ENCODE measurements at places on chromosomes 12 and 14.

- no peak for DNase-seq
These were observed 215.4 kb upstream of the DIO2 start for GRCh38 chr14:80426683-80427082.

DNA sequence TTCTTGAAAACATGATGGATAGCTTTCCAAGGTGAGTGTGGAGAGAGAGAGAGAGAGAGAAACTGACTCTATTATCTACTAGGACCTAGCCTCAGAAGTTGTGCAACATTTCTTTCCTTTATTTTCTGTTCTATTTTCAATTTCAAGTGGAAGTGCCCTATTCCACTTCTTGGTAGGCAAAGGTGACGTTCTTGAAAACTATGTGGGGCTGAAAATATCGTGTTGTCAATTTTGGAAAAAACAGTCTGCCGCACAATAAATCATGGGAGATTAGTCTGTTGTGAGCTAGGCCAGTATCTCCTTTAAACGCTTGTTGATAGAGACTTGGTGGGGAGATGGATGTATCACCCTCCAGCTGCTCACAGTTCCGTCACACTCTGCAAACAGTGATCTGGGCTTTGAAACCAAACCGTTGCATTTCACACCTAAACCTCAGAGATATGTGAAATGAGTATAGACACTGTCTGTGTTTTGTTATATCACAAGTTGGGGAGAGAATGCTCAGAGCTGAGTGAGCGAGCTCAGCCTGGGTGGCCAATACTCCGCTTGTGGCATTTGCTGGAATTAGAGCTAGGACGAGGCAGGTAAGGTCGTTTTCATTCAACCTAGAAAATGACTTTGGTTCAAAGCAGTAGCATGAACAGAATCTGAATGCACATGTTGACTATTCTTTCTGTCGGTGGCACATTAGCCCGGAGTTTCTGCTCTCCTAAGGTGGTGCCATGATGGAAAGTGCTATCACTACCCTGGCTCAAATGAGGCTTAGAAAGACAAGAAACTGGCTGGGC, 75.1 kb upstream of the ST8SIA1 start:
- no peak for DNase-seq

DNA sequence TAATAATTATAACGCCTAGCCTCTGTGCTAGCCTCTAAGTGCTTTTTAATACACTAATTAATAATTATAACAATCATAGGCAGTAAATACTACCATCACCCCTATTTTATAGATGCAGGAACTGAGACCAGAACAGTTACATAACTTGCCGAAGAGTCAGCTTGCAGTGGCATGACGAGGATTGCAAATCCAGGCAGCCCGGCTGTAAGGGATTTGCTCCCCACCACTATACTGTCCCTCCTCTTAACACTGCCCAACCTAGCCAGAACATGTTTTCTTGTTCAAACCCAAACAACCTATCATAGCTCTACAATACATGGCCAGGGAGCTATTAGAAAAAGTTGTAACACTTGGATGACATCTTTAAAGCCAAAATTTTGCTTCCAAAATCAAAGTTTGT, 33.9 kb upstream of the VASH1 start:
- no peak for DNase-seq

DNA sequence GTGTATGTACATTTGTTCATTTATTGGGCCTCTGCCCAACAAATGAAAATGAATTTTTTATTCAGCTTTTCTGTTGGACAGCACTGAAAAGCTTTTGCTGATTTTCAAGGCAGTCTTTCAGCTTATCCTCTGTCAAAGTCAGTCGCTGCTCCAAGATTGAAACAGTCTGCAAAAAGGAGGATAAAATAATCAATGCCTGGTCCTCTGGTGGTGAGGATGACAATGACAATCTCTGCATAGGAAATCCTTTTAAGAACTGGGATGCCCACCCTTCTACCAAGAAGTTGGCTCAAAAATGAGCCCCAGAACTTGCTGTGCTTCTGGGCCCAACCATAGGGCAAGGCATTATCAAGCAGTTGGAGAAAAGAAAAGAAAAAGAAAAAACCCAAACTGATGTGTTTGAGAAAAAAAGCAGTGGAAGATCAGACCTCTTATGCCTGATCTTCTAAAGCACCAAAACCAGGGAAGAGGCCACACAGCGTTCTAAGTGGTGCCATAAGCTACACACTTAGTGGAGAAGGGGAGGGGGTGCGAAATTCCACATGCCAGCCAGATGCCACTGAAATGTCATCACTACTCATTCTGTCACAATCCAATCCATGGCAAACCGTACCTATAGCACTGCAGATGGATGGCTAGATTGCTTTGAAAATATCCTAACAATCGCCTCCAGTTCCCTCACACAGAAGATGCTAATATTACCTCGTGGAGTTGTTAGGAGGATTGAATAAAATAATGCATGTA, 69.0 kb upstream of the DUSP6 start:
- no peak for DNase-seq

- DNase-seq: no peak
These were observed 8.5 kb upstream of the TTC8 start for GRCh38 chr14:88815980-88816379.

- no peak for DNase-seq
These were observed 47.3 kb downstream of the SFSWAP start for GRCh38 chr12:131758016-131758739.

DNA sequence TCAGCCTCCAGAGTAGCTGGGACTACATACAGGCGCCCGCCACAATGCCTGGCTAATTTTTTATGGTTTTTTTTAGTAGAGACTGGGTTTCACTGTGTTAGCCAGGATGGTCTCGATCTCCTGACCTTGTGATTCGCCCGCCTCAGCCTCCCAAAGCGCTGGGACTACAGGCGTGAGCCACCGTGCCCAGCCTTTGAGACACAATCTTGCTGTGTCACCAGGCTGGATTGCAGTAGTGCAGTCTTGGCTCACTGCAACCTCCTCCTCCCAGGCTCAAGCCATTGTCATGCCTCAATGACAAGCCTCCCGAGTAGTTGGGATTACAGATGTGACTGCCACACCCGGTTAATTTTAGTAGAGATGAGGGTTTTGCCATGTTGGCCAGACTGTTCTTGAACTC, 21.3 kb upstream of the STRN3 start:
- no peak for DNase-seq

GRCh38 chr12:60259225-60259624, 663.4 kb downstream of the SLC16A7 start:
- DNase-seq: no peak

GRCh38 chr14:96197969-96198368, 6.7 kb upstream of the BDKRB2 start:
- DNase-seq: no peak

DNA sequence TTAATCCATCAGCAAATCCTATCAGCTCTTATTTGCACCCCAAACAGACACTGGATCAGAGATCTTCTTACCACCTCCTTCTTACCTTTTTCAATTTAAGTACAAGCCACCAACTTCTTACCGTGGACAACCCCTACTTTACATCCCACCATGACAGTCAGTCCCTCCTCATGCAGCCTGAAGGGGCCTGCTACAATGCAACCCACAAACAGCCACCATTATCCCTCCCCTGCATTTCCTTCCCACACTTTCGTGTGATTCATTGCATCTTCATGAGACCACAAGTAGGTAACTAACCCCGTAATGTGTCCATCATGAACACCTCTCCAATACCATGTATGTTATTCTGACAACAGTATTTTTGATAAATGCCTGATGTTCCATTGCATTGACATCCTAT, 108.6 kb downstream of the BCL11B start:
- DNase-seq: no peak

- DNase-seq: no peak
These were observed 37.8 kb downstream of the EIF2S3B start for GRCh38 chr12:10543499-10543898.

DNA sequence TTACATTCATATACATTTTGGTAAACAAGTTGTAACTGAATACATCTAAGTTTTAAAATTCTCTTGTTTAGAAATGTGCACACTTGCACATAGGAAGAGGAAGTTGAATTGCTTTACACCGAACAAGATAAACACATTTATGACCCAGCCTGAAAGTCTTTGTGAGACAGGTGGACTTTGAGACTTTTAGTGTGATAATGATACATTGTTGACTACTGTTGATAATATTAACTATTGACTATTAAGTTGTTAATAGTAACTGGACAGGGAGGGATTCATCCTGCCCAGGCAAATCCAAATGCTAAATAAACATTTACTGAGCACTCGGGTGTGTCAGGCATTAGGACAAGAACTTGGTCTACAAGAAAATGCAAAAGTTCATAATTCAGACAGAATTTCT, 68.0 kb downstream of the AVPR1A start:
- DNase-seq: no peak

GRCh38 chr12:109598428-109598854, 24.8 kb downstream of the MVK start:
- no peak for DNase-seq

- no peak for DNase-seq
These were observed 12.2 kb downstream of the TMEM121 start for GRCh38 chr14:105538481-105539049.

DNA sequence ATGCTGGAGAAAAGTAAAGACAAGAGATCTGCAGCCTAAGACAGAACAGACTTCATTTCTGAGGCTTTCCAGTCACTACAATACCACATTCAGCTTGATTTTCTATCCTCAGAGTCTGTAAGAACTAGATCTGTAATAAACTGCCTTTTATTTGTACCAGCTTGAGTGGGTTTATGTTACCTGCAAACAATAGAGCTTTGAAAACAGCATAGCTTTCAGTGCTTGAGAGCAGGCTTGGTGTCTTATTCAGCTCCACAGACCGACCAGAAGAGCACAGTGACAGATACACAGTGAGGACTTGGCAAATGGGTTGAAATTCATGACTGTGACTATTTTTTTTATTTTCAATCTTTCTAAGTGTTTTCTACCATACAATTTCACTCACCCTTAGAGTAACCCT, 207.8 kb upstream of the OTX2 start:
- DNase-seq: no peak

DNA sequence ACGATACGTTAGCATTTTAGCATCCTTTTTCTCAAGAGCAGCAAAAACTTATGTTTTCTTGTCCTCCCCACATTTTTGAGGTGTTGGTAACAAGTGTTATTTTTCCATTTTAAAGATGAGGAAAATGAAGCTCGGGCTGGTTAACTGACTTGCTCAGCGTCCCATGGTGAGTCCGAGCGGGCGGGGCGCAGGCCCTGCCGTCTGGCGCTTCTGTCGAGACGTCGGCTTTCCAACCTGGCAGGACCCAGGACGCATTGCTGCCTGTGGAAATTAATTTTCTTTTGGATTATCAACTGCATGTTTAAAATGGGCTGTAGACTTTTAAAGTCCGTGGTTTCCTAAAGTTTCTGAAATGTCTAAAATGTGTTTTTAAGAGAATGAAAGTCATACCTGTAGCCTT, 30.4 kb downstream of the XRCC3 start:
- DNase-seq: no peak

- no peak for DNase-seq
These were observed 51.3 kb downstream of the ZNF664 start for GRCh38 chr12:124024263-124024678.

GRCh38 chr14:64942531-64943111, at the start of gene GPX2:
TSS of gene GPX2 (minus strand) at chr14:64942745. CDS start at chr14:64942726, 19 bp downstream.
- peak; percentile 90 for DNase-seq

- DNase-seq: peak; percentile 7
These were observed at the start of gene TRHDE for GRCh38 chr12:72272091-72272661. TSS of gene TRHDE (plus strand) at chr12:72272370. CDS start at chr12:72272644, 274 bp downstream.

- DNase-seq: peak; percentile 33
These were observed 58.7 kb downstream of the SSH1 start for GRCh38 chr12:108798551-108799221.

DNA sequence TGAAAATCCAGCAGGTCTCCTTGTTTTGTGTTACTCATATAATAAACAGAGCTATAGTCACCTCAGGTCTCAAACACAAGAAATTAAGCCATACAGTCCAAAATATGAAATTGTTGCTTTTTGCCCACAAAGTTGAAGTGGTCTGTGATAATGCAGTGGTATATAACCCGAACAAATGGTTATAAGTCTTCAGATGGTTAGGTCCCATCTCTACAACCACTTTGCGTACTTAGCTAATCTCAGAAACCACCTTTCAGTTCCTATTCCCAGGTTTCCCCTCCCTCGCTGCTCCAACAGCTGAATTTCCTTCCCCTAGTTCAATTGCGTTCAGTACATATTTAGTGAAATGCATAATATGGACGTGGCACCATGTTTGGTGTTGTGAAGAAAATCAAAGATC, 3.3 kb upstream of the KCNA5 start:
- DNase-seq: no peak

GRCh38 chr12:113297621-113298471, 37.1 kb downstream of the SLC8B1 start:
- no peak for DNase-seq

DNA sequence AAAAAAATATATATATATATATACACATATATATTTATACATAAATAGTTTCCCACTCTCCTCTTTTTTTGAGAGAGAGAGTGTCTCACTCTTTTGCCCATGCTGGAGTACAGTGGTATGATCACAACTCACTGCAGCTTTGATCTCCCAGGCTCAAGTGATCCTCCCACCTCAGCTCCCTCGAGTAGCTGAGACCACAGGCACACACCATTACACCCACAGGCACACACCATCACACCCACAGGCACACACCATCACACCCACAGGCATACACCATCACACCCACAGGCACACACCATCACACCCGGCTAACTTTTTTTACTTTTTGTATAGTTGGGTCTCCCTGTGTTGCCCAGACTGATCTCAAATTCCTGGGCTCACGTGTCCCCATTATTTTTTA, 14.1 kb upstream of the GAPDH start:
- DNase-seq: no peak

GRCh38 chr14:26163761-26164160, 434.1 kb downstream of the NOVA1 start:
- DNase-seq: no peak

GRCh38 chr14:44634692-44635091, 127.6 kb upstream of the FSCB start:
- no peak for DNase-seq

GRCh38 chr14:91123201-91123600, 9.3 kb downstream of the DGLUCY start:
- no peak for DNase-seq
